Activated CD4-positive, alpha-beta memory T cell treated with anti-CD3 and anti-CD28 coated beads, Interleukin-2, amount 10 ng/mL, durations not matched to agents 7 days and 5 days (primary cell): ENCODE measurements at places on chromosomes 16 and 17.
A peak's percentile ranks its signal among the peaks of the same experiment; 100 is the strongest.

GRCh38 chr16:89764711-89765201 is 43.4 kb downstream of the ZNF276 start:
- H3K36me3 ChIP-seq: peaks cover 69% of the 10 kb centered on the region
- peak overlapping the region; percentile 83 for H3K4me3 ChIP-seq
- H3K27ac ChIP-seq: peak overlapping the region; percentile 94
- H3K4me1 ChIP-seq: peaks cover 51% of the 10 kb centered on the region

GRCh38 chr16:63943566-63943965 is 1178.3 kb downstream of the CDH11 start:
- H3K27ac ChIP-seq: no peak overlapping the region
- H3K27me3 ChIP-seq: no peaks in the 10 kb centered on the region
- H3K4me1 ChIP-seq: no peaks in the 10 kb centered on the region

- no peak overlapping the region for H3K4me3 ChIP-seq
- no peaks in the 10 kb centered on the region for H3K27me3 ChIP-seq
- DNase-seq: no peak
- no peak overlapping the region for H3K27ac ChIP-seq
Observed at GRCh38 chr16:19706846-19707245, 11.2 kb downstream of the KNOP1 start.

- DNase-seq: no peak
- no peaks in the 10 kb centered on the region for H3K4me1 ChIP-seq
- no peaks in the 10 kb centered on the region for H3K27me3 ChIP-seq
Observed at GRCh38 chr16:47058295-47059086, 85.0 kb upstream of the DNAJA2 start.

- peak; percentile 59 for DNase-seq
- peak overlapping the region; percentile 67 for H3K27ac ChIP-seq
- no peaks in the 10 kb centered on the region for H3K27me3 ChIP-seq
- H3K4me1 ChIP-seq: peaks cover 68% of the 10 kb centered on the region
- peaks cover 63% of the 10 kb centered on the region for H3K36me3 ChIP-seq
- no peak overlapping the region for H3K4me3 ChIP-seq
Observed at GRCh38 chr17:2239882-2240430, 63.6 kb downstream of the SMG6 start.

- DNase-seq: no peak
- H3K4me1 ChIP-seq: peaks cover 75% of the 10 kb centered on the region
- peaks cover 35% of the 10 kb centered on the region for H3K36me3 ChIP-seq
- H3K4me3 ChIP-seq: peak overlapping the region; percentile 87
- H3K27ac ChIP-seq: peak overlapping the region; percentile 81
- peaks cover 4% of the 10 kb centered on the region for H3K27me3 ChIP-seq
Observed at GRCh38 chr16:50695017-50696000, 1.9 kb downstream of the NOD2 start.

GRCh38 chr16:81714583-81714982 is 64.5 kb upstream of the PLCG2 start:
- peaks cover 43% of the 10 kb centered on the region for H3K4me1 ChIP-seq
- no peaks in the 10 kb centered on the region for H3K27me3 ChIP-seq
- no peak for DNase-seq
- H3K4me3 ChIP-seq: no peak overlapping the region
- H3K36me3 ChIP-seq: no peaks in the 10 kb centered on the region

- H3K36me3 ChIP-seq: peaks cover 86% of the 10 kb centered on the region
- no peak overlapping the region for H3K4me3 ChIP-seq
- H3K4me1 ChIP-seq: peaks cover 21% of the 10 kb centered on the region
- H3K27ac ChIP-seq: no peak overlapping the region
- no peaks in the 10 kb centered on the region for H3K27me3 ChIP-seq
Observed at GRCh38 chr17:41910701-41911391, 7.9 kb downstream of the ACLY start.

- peaks cover 9% of the 10 kb centered on the region for H3K36me3 ChIP-seq
- no peaks in the 10 kb centered on the region for H3K27me3 ChIP-seq
- H3K4me1 ChIP-seq: peaks cover 24% of the 10 kb centered on the region
- H3K4me3 ChIP-seq: peak overlapping the region; percentile 74
Observed at GRCh38 chr17:82097184-82097918, 685 bp downstream of the FASN start.

DNA sequence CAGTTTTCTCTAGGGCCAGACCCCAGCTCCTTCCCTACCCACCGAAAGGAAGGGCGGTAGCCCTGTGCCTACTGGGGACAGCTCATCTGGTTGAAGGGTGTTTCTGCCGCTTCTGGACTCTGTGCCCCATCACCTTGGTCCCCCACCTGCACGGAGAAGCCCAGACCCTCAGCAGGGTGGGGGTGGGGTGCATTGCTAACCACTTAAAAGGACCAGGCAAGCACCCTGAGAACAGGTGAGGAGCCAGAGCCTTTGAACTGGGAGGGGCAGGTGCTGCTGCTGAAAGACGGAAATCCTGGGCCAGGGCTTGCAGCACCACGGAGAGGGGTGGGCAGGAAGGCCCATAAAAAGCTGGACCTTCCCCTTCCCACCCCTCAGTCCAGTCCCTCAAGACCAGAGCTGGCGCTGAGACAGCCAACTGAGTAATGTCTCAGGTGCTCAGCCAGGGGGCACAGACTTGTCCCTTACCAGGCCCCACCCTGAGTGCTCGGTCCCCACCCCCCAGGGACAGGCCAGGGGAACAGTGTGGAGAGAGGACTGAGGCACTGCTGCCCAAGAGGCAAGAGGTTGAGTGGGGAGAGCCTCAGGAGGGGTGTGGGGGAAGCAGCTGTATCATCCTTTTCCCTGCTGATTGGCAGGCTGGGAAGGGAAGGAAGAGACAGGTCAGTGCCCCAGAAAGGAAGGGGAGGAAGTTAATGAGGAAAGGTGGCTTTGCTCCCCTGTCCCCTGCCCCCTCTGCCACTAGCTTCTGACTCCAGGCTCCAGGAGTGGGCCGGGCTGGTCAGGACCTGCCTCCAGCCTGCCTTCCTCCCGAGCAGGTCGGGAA is 10.9 kb upstream of the SP2 start:
- H3K27me3 ChIP-seq: peaks cover 4% of the 10 kb centered on the region
- H3K36me3 ChIP-seq: no peaks in the 10 kb centered on the region
- H3K4me3 ChIP-seq: no peak overlapping the region
- peaks cover 17% of the 10 kb centered on the region for H3K4me1 ChIP-seq
- H3K27ac ChIP-seq: no peak overlapping the region
- no peak for DNase-seq

DNA sequence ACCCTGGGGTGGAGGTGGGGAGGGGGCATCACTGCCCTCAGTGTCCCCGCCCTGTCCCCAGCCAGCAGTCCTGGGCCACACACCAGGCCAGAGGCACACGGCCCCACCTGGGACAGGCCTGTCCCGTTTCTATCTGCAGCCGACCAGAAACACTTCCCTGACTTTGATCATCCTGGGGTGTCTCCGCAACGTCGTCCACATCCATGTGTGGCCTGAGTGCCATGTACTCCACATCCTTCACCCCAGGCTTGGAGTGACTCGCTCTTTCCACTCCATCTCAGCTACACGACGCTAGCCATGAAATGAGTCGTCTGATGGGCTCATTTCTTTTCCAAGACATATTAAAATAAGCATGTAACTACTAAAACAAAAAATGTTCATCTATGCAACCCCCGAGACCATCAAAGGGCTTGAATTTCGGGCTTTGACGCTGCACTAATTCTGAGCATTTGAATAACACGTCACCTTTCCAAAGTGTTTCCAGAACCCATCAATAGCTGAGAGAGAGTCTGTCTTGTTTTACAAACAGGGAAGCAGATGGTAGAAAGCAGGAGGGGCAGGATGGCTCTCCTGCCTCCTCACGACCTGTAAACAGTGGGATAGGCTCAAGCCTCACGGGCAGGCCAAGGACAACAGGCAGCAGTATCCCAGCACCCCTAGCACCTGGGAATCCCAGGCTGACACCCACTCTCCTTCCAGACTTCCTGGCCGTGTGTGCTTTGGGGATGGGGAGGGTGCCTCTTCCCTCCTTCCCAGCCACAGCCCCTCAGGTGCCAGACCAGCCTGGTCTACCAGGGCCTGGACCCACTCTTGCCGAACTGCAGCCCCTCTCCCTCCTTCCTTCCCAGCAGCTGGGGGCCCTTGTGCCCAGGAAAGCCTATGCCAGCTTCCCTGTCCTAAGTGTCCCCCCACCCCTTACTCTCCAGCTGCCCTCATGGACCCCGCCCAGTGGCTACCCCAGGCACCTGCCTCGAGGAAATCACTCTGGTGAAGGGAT is 20.0 kb upstream of the RASD1 start:
- no peaks in the 10 kb centered on the region for H3K36me3 ChIP-seq
- H3K4me1 ChIP-seq: no peaks in the 10 kb centered on the region
- no peaks in the 10 kb centered on the region for H3K27me3 ChIP-seq
- no peak overlapping the region for H3K4me3 ChIP-seq
- DNase-seq: no peak

DNA sequence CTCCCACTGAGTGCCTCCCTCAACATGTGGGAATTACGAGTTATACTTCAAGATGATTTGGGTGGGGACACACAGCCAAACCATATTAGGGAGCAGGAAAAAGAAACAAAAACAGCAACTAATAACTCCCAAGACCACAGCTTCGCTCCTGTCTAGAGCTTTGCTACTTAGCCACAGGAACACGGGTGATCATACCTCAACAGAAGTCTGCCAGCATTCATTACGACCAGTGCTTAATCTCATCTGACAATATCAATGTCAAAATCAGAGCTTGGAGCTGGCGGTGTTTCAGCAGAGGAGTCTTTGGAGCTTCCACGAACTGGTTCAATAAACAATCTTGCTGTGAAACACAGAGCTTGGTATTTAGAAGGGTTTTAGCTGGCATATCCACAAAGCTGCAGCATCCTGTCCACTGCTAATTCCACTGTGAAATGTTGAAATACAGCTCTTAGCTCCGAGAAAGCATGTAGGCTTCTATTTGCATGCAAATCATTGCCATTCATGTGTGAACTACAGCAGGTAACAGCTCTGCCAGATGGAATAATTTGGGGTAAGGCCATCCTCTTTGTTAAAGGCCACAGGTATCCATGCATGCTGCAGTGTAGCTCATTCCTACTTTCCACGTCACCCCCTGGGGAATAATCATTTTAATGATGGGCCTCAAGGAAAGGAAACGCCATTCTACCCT is 128.4 kb upstream of the GOT2 start:
- H3K27ac ChIP-seq: no peak overlapping the region
- H3K4me3 ChIP-seq: no peak overlapping the region
- peaks cover 1% of the 10 kb centered on the region for H3K27me3 ChIP-seq
- H3K4me1 ChIP-seq: no peaks in the 10 kb centered on the region
- no peak for DNase-seq
- no peaks in the 10 kb centered on the region for H3K36me3 ChIP-seq

DNA sequence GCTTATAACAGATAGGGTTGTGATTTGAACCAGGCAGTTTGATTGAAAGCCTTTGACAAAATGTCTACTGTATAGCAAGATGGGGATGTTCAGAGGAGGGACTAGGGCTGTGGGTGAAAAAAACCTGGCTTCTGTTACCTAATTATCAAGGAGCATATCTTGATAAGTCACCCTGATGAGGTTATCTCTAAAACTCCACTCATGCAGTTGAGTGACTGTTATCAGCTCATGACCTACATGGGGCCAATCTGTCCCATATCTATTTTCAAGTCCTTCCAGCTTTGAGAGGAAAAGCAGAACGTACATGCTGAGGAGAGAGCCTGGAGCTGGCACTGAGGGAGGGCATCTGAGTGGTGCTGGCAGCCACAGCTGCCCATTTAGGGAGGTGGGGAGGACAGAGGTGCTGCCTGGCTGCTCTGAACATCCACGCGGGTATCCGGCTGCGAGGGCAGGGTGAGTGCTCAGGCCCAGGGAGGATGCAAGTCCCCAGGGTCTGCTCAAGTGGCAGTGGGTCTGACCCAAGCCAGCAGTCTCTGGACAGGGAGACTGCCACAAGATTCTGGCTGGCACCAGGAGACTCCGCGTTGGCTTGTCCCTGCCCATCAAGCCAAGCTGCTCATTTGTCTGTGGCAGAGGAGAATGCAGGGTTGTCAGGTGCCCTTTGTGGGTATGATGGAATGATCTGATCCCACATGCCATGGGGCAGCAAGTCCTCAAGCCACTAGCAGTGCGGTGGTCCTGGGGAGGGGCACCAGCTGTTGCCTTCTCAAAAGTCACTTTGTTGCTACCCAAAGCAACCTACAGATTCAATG is 29.2 kb downstream of the ATPAF2 start:
- no peak for DNase-seq
- H3K4me1 ChIP-seq: peaks cover 9% of the 10 kb centered on the region
- no peak overlapping the region for H3K27ac ChIP-seq
- H3K4me3 ChIP-seq: no peak overlapping the region
- no peaks in the 10 kb centered on the region for H3K36me3 ChIP-seq
- H3K27me3 ChIP-seq: no peaks in the 10 kb centered on the region

DNA sequence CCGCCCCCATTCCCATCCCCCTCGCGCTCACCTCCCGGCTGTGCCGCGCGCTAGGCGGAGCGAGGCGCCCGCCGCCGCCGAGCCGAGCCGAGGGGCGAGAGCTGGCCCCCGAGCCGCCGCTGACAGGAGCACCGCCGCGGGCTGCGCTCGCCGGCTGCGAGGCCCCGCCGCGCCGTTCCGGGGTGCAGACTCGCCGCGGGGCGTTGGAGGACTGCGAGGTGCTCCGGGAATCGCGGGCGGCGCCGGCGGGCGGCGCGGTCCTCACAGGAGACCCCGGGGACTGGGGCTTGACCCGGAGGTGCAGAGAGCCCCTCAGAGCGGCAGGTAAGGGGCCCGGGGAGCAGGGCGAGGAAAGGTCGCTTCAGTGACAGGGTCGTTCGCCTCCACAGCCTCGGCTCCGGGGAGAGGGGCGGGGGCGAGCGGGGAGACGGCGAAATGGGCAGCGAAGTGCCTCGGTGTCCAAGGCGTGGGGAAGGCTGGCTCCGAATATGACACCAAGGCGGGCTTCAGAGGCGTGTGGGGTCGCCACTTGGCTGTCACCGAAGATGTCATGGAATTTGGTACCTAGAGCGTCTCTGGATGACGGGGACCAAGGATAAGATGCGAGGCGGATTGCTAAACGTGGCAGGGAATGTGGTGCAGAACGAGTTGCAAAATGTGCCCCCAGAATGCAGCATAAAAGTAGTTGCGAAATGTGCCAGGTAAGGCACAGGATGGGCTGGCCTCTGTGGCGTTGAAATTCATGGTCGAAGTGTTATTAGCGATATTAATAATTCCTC is 580 bp downstream of the TANC2 start:
- H3K36me3 ChIP-seq: no peaks in the 10 kb centered on the region
- peaks cover 41% of the 10 kb centered on the region for H3K27me3 ChIP-seq
- no peak for DNase-seq
- H3K4me3 ChIP-seq: peak overlapping the region; percentile 72
- H3K27ac ChIP-seq: no peak overlapping the region
- H3K4me1 ChIP-seq: peaks cover 25% of the 10 kb centered on the region

DNA sequence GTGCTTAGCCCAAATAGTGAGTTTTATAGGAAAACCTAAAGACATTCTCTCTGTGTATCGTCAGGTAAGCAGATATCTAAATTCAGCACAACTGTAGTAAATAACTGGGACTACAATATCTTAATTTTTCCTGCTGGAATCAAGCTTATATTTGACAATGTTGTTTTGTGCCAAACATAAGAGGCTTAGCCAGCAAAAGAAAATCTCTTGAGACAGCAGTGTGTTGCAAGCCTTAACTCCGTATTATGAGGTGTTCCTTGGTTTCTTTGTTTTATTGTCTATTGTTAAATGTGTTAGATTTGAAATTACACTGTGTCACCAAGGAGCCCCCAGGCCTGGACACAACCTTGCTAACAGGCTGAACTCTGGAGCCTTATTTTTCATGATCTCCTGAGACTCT is 1570.6 kb upstream of the GOT2 start:
- H3K4me1 ChIP-seq: no peaks in the 10 kb centered on the region
- no peak overlapping the region for H3K4me3 ChIP-seq
- no peak for DNase-seq
- no peaks in the 10 kb centered on the region for H3K36me3 ChIP-seq
- H3K27ac ChIP-seq: no peak overlapping the region
